Activated T-helper 17 cell treated with anti-CD3 and anti-CD28 coated beads, Interleukin-2, amount 50 U/mL, for 72 hours (primary cell): ENCODE measurements at places on chromosomes 7 and 10.
A peak's percentile ranks its signal among the peaks of the same experiment; 100 is the strongest.

DNA sequence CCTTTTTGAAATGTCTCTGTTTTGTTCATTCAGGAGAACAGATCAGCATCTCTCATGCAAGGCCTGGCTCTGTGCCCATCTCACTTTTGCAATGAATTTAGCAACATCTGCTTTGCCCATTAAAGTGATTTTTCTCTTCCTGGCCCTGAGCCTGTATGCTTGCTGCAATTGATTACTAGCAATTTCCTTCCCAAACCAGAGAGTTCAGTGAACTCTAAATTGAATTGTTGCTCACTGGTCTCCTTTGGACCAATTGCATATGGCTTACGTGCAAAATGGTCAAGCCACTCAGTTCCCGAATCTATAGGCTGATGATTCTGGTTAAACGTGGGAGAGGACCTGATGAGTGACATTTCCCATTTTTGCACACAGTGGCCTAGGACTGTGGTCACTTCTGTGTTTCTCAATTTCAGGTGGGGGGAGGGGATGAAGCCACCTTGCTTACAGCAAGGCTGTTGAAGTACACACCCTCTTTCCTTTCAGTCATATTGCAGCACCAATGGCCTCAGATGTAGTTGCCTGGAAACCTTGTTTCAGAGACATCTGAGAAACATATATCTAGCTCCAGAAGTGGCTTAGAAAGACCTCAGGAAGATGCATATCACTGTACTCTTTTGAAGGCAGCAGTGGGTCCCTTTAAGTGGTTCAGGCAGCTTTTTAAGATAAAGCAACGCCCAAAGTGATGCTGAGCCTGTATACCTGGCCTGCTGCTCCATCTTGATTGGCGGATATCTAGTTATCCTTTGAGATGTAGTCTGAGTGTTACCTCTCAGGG, 201.4 kb downstream of the PTEN start:
- ATAC-seq, result peak; percentile 71

GRCh38 chr7:36312915-36313334, 76.7 kb upstream of the ANLN start:
- ATAC-seq, result no peak

- ATAC-seq, result peak; percentile 53
Observed at GRCh38 chr10:31759124-31759798, 169.4 kb downstream of the ARHGAP12 start.

DNA sequence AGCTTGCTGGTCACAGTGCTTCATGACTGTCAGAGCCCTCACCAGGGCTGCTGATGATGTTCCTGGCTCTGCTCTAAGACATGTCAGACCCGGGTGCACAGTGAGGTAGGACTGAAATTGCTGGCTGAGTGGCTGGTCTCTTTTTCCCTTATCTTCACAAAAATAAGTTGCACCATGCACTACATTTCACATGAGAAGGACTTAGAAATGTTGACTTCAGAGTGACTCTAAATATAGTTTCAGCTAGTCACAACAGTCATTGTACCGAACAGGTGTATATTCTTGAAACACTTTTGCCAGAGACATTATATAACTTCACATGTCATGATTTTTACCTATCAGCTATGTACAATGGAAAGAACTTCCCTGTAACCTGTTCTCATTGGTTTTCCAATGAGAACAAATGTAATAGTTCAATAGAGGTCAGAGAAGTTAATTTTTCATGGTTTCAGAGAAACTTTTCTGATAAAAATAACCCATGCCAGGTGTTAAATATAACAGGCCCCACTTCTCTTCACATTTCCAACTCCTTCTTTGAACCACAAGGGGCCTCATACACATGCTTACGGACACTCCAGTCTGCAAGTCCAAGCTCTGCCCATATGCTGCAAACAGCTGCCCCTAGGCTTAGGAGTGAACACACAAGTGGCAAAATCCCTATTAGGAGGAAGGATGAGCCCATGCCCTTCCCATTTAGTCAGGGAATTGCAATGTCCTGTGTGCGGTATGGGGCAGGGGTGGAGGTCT, 115.6 kb downstream of the CDK6 start:
- ATAC-seq, result no peak

DNA sequence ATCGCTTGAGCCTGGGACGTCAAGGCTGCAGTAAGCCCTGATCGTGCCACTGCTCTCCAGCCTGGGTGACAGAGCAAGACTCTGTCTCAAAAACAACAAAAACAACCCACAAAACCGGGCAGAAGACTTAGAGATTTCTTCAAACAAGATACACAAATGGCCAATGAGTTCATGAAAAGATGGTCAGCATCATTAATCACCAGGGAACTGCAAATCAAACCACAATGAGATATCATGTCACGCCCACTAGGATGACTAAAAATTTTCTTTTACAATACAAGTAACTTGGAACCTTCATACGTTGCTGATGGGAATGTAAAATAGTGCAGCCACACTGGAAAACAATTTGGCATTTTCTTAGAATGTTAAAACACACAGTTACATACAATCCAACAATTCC, 77.3 kb upstream of the GRID1 start:
- no peak for ATAC-seq

DNA sequence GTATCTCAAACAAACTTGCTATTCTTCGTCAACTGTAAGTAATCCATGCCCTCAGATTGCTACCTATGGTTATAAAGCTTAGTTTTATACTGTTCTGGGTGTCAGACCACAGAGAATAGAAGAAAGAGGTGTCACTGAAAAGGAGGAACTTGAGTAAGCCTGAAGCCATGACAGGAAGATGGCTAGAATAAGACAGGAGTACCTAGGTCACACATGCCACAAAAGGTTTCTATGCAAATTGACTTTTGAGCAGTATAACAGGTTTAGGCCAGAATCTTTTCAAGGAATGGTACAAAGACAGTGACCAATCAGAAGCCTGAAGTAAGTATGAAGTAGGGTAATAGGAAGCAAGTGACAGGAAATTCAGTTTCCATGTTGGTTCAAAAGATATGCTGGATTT, 23.5 kb downstream of the FBXW4 start:
- peak; percentile 45 for ATAC-seq

DNA sequence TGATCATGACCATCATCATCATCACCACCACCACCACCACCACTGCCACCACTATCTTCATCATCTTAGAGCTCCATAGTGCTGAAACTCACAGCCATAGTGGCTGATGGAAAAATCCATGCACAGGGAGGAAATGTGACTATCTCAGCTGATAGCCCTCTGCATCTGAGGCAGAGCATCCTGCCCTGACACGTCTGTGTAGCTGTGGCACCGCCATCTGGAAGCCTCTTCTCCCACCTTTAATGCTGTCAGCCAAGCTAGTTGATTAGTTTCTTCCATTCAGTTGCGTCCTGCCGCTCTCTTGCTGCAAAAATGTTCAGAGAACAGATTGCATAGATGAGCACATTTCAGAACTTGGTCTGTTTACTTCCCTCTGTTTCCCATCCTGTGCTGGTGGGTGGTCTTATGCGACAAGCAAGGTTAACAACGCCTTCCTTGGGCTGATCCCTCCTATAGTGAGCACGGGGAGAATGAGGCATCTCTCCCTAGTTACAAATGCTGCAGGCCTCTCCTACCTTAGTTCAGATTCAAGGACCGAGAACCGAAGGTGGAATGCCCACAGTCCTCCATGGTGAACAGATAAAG, 478.6 kb downstream of the PLXNA4 start:
- no peak for ATAC-seq

GRCh38 chr10:119090968-119091367, 10.4 kb upstream of the EIF3A start:
- ATAC-seq, result peak; percentile 81

- peak; percentile 79 for ATAC-seq
Observed at GRCh38 chr10:75013522-75013921, 97.9 kb upstream of the SAMD8 start.

DNA sequence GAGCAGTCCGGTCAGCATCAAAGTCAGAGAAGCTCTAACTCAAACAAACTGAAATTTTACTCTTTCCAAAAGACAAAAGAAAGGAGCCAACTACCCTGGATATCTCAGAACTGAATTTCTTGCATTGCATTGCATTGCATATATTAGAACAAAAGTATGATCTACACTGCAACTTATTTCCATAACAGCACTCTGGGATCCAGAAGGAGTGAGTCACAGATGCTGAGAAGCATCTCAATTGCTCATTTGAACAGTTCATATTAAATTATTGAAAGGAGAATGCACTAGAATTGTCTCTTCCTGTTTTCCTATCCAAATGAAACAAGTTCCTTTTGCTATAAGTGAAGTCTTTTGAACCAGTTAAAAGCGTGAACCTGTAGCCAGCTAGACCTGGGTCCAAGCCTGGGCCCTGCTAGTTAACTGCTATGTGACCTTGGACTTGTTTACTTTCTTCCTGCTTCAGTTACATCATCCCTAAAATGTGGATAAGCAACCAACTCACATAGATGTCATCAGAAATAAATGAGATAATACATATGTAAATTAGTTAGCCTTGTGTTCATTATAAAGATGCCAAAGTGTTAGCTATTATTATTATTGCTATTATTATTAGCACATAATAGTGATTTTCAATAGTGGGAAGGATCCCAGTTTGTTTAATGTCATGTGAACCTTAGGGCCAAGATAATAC, 184.1 kb downstream of the CREB5 start:
- no peak for ATAC-seq

DNA sequence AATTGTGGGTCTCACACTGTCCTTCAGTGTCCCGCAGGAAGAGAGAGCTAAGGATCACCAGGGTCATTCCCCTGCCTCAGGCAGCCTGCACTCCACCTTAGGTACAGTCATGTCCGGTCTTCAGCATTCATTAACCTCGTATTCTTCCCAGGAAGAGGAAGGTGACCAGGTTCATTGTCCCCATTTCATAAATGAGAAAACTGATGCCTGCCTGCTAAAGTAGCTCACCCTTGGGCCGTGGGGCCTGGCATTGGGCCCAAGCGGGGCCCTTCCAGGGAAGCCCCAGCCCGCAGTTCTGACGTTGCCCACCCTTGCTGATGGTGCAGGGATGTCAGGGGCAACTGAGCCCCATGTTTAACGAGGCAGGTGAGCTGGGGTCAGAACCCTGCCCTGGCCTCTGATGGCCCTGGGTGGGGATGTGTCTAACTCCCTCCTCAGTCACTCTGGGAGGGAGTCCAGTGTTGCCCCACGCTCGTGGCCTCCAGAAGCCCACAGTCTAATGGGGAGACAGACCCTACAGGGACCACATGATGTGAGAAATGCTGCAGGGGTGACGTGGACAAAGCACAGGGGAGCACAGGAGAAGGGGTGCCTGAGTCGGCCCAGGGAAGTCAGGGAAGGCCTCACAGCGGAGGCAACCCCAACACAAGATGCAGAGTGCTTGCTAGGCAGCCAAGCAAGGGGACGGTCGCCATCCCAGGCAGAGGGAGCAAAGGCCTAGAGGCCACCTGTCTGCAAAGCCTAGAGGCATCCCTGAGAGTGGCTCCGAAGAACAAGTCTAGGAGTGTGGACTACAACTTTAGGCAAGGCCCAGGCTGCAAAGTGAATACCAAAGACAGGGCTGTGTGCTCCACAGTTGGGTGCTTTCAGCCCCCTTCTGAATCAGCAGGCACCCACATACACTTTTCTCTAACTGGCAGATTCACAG, 25.1 kb downstream of the DDIT4 start:
- no peak for ATAC-seq

DNA sequence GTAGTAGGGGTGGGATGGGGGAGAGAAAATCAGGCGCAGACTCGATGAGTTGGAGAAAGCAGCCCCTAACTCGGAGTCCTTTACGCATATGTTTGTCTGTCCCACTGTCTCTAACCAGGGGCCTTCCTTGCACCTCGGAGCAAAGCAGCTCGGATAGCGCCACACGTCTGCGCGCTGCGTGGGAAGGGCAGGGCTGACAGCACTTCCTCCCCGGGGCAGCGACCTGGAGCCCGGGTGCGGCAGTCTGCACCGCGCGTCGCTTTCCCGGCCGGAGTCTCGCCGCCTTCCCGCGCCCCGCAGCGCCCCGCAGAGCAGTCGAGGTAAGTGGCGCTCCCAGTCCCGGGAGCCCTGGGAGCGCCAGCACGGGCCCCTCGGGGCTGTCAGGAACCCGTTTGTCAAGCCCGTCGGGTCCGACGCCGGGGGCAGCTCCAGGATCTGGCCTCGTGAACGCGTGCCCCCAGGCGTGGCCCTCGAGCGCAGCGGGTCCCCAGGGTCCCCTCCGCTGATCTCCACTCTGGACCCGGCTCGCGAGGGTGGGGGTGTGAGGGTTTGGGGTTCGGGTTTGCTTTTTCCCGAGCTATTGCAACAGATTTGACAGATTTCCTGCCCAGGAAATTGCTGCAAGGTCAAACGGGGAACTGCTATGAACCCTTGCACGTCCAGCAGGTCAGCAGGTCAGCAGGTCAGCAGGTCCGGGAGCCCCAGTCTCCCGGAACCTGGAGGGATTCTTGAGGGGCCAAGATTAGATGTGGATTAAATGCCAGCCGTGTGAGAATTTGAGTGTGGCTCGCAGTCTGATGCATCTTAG, 597 bp downstream of the APBB1IP start:
- ATAC-seq, result peak; percentile 80

DNA sequence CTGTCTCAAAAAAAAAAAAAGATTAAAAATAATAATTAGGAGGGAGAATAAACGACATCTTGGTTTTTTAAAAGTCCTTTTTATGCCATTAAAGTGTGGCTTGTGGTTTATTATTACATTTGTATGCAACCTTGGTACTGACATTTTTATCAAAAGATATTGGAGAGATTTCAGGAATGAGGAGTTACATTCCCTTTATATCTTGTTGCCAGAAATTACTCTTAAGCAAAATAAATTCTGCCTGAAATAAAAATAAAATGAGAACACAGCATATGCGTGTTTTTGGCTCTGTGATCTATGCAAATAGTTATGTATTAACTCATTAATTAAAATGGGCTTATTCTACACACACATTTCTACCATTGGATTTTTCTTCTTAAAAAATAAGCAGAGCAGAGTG, 202.4 kb downstream of the BICC1 start:
- no peak for ATAC-seq

DNA sequence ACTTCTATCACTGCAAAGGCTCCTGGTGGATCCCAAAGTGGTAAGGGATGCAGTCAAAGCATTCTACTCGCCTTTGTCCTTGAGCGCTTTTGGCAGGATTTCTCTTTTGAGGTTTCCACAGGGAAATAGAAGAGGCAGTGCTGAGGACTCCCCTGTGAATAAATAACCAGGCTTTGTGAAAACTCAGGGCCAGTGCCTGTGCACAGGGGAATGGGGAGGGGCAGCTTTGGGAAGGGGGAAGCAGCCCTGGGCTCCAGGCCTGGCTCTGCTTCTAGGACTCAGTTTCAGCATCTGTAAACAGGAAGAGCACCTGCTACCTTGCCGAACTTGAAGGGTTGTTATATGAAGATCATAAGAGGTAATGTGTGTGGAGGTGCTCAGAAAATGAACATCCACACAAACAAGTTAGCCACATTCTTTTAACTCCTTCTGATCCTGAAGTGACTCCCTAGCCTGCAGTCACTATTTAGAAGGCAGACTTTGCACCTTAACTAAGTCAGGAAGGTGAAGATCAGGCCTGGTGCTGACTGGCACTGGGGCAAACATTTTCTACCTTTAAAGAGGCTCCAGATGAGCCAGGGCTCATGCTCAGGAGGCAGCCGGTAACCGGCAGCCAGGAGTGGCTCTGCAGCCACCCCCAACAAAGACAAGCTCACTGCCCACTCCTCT, 22.5 kb upstream of the MMP21 start:
- no peak for ATAC-seq

DNA sequence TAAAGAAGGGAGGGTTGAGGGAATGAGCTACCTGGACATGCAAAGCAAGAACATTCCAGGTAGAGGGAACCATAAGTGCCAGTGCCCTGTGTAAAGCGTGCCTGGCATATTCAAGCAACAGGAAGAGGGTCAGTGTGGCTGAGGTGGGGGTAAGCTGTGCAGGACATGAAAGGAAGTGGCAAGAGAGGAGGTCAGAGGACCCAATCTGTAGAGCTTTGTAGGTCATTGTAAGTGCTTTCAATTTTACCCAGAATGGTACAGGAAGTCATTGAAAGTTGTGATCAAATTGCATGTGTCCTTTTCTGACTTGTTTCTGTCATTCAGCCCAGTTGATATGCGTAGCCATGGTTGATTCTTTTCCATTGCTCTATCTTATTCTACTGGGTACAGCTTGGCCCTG, 156.6 kb downstream of the NOC3L start:
- ATAC-seq, result no peak
